ENCODE measurements at places on chromosomes 6 and 20.

- no peak for DNase-seq
These were observed 18.2 kb downstream of the ERGIC3 start for GRCh38 chr20:35560105-35560511.

- no peak for DNase-seq
These were observed 1.1 kb upstream of the MMP24OS start for GRCh38 chr20:35279040-35279439.

DNA sequence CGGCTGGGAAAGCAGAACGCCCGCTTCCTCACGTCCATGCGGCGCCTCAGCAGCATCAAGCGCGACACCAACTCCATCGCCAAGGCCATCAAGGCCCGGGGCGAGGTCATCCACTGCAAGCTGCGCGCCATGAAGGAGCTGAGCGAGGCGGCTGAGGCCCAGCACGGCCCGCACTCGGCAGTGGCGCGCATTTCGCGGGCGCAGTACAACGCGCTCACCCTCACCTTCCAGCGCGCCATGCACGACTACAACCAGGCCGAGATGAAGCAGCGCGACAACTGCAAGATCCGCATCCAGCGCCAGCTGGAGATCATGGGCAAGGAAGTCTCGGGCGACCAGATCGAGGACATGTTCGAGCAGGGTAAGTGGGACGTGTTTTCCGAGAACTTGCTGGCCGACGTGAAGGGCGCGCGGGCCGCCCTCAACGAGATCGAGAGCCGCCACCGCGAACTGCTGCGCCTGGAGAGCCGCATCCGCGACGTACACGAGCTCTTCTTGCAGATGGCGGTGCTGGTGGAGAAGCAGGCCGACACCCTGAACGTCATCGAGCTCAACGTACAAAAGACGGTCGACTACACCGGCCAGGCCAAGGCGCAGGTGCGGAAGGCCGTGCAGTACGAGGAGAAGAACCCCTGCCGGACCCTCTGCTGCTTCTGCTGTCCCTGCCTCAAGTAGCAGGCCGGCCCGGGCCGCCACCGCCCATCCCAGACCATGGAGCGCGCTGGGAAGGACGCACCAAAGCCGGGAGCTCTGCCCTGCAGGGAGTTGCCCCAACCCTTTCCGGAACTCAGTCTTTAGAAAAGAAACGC, 36.7 kb downstream of the STX11 start:
- no peak for DNase-seq

DNA sequence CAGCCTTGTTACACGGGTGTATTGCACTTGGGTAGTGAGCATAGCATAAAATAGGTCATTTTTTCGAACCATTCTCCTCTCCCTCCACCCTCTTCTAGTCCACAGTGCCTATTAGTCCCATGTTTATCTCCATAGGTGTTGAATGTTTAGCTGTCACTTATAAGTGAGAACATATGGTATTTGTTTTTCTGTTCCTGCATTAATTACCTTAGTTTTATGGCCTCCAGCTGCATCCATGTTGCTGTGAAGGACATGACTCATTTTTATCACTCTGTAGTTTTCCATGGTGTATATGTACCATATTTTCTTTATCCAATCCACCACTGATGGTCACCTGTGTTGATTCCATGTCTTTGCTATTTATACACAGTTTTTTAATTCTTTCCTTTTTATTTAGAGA, 889.5 kb downstream of the EYS start:
- DNase-seq: no peak

GRCh38 chr6:144266091-144266649, 19.0 kb upstream of the UTRN start:
- no peak for DNase-seq

DNA sequence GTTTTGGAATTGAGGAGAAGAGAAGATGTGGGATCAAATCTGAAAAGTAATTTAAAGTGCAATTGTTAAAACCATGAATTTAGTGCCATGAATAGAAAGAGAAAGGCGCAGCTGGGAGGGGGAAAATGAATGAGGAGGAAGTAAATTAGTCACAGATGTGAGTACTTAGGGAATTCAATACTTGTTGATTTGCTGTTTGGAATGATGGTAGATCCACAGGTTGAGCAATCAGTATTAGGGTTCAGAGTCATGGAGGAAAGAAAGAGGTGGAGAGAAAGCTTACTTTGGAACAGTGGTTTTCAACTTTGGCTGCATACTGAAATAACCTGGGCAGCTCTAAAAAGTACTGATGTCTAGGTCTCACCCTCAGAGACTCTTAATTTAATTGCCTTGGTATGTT, 229.7 kb upstream of the ASCC3 start:
- no peak for DNase-seq

GRCh38 chr20:22453244-22454080, 130.9 kb downstream of the FOXA2 start:
- DNase-seq: no peak

- no peak for DNase-seq
These were observed 171.6 kb upstream of the SMLR1 start for GRCh38 chr6:130655586-130655985.

GRCh38 chr6:112061605-112062004, 7.7 kb downstream of the CCN6 start:
- DNase-seq: no peak

DNA sequence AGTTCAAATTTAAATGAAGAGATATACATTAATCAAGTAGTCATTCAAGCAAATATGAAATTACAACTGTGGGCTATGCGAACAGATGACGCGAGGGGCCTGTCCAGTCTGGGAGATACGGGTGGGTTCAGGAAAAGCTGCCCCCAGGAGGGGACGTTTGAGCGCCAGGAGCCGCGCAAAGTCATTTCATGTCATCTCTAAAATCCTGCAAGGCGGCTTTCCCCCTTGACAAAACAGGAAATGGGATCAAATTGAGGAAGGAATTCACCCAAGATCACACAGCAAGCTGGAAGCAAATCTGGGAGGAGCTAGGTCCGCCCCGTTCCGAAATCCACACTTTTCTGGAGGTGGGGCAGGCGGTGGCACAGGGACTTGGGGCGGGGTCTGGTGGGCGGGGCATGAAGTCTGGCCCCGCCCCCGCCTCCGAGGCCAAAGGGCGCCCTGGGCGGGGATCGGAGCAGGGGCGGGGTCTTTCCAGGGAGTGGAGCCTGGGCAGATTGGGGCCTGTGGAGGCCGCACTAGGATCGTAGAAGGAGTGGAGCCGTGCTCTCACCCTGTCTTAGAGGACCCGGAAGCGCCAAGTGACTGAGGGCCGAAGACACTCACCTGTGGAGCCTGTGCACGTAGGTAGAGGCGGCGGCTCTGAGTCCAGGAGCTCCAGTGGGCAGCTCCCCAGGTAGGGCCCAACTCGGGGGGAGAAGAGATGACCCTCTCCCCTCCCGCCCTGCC, at the start of gene LPIN3:
Gene LPIN3 (plus strand): TSS at position 495 of the 729 bp plus-strand sequence. CDS start 4,983 bp downstream, outside the sequence.
- DNase-seq: peak; percentile 52

DNA sequence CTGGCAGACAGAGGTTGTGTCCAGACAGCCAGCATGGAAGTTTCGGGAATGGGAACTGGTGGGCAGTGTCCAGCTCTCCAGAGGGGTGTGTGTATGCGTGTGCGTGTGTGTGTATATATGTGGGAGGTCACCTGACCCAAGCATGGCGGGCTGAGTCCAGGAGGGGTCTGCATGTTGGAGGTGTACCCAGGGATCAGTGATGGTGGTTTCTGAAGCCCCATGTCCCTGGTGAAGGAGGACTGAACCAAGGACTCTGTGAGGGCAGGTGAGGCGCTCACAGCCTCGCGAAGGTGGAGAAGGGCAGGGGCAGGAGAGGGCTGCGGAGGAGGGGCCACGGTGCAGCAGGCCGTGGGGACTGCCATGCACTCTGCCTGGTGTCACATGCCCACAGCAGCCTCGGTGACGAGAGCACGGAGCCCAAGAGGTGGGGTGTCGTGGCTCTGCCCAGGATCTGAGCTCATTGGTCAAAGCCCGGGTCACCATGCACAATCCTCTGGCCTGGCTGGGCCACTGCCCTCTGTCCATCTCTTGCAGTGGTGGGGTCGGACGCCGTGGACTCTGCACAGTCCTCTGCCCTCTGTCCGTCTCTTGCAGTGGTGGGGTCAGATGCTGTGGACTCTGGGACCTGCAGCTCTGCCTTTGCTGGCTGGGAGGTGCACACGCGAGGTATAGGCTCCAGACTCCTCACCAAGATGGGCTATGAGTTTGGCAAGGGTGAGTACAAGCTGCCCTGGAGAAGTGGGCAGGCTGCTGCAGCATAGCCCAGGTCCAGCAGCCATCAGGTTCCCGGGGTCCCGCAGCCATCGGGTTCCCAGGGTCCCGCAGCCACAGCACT, 2.1 kb upstream of the LIME1 start:
- no peak for DNase-seq

DNA sequence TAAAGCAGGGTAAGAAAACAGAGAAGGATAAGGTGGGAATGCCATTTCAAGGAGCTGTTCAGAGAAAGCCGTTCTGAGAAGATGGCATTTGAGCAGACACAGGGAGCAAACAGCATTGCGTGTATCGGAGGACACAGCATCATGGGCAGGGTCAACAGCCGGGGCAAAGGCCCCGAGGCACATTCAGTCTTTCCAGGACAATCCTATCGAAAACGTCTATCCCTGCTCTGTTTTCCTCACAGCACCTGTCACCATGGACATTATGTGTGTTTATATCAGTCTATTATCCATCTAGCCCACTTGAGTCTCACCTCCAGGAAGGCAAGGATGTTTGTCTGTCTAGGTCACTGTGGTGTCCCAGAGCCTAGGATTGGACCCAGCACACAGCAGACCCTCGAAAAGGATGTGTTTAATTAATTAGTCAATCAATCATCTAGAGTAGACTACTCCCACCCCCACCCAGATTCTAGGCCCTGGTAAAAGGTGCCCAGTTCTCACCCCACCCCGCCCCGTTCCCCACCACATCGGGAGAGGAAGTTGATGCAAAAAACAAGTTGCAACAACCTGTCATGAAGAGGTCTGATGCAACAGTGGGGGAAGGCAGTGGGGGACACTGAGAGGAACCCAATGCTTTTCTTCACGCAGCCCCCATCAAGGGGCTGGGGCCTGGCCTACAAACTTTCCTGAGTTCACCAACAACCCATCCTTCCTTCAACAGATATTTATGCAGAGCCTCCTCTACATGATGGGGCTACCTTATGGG, 66.6 kb downstream of the PREX1 start:
- DNase-seq: no peak
